HCT116 (cell line): ENCODE measurements at places on chromosomes 1 and 21.

DNA sequence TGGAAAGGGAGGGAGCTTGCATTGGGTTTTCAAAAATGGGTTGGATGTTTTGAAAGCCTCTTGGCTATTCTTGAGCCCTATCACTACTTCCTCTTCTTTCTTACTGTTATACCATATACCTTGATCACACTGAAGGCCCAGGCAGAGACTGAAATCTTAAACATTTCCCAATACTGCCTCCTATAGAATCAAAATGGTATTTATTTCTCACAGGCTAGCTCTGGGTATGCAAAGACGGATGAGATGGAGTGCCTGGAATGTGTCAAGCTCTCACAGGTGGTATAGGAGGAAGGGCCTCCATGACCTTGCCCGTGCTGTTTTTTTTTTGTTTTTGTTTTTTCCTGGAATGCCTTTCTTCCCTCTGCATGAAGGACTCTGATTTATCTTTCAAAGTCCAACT, 268.4 kb upstream of the USP24 start:
- DNase-seq: no peak
- no peak overlapping the region for H3K4me3 ChIP-seq
- H3K27me3 ChIP-seq: no peaks in the 10 kb centered on the region
- no peak overlapping the region for H3K27ac ChIP-seq

DNA sequence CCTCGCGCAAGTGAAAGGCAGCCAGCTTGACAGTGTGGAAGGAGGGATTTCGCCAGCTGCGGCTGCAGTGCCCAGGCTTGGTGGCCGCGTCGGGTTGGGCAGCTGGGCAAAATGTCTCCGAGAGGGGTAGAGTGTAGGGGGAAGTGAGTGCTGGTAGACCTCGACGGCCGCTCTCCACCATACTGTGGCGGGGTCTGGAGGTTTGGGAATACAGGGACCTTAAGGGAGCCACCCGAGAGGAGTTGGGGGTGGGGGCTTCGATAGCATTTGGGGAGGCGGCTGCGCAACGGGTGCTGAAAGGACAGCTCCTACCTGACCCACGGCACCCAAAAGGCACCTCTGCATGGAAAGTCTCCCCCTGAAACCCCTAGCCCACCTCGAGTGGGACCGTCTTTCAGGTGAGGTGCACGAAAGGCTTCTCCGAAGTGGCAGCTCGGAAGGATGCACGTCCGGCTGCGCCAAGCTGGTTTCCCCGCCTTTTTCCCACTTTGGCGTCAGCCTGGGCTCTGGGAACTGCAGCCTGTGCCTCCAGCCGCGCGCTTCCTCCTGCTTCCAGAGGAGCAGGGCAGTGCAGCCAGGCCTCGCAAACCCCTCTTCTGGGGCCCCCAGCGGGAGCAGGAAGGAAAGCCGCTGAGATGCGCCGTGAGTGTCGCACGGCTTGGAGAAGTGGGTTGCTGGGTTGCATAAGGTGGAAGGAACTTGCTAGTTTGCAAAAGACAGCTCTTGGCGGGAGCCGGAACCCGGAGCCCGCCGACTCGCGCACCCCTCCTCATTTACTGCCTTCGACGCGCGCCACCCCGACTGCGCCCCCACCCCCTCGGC, 531 bp upstream of the HMGN2 start:
- peak overlapping the region; percentile 100 for H3K27ac ChIP-seq
- DNase-seq: peak; percentile 31
- H3K27me3 ChIP-seq: no peaks in the 10 kb centered on the region
- H3K4me1 ChIP-seq: peaks cover 39% of the 10 kb centered on the region

GRCh38 chr1:1299686-1300351, 7.9 kb downstream of the ACAP3 start:
- no peak for DNase-seq
- no peaks in the 10 kb centered on the region for H3K36me3 ChIP-seq
- H3K4me3 ChIP-seq: no peak overlapping the region
- H3K27ac ChIP-seq: no peak overlapping the region

GRCh38 chr1:239308701-239309333, 77.6 kb upstream of the CHRM3 start:
- no peak overlapping the region for H3K4me3 ChIP-seq
- no peak overlapping the region for H3K27ac ChIP-seq

DNA sequence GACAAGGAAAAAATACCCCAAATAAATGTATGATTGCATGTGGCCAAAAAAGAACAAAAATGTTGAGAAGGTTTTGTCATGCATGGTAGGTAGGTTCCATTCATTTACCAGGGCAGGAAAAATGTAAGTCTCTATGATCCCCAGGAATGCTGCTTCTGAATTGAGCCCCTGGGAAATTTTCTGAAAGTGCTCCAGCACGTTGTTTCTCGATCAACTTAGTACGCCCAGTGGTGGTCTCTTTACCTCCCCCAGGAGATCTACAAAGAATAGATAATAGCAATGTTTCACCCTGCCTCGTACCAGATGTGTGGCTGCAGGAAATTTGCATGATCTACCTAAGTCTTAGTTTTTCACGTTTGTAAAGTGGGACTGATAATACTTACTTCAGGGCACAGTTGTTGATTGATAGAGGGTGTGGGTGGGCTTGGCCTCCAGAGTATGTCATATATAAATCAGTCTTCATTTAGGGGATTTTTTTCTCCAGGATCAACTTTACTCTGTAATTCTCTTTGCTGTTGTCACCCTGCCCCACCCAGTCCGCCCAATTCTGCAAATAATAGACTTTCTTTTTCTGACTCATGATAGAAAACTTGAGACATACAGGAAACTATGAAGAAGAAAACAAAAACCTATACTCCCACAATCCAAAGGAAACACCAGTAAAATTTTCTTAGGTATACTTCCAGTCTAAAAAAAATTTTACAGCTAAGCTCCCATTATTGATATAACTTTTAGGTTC, 462.0 kb upstream of the RUNX1 start:
- H3K4me1 ChIP-seq: no peaks in the 10 kb centered on the region
- H3K36me3 ChIP-seq: no peaks in the 10 kb centered on the region
- no peak overlapping the region for H3K4me3 ChIP-seq
- H3K27me3 ChIP-seq: no peaks in the 10 kb centered on the region
- DNase-seq: no peak
- H3K27ac ChIP-seq: no peak overlapping the region

- H3K4me3 ChIP-seq: no peak overlapping the region
- H3K27me3 ChIP-seq: peaks cover 19% of the 10 kb centered on the region
- no peak overlapping the region for H3K27ac ChIP-seq
- no peak for DNase-seq
- peaks cover 4% of the 10 kb centered on the region; the same call in 1 of the 2 replicates for H3K4me1 ChIP-seq
Measured at GRCh38 chr21:45713613-45714012, 70.1 kb downstream of the PCBP3 start.

DNA sequence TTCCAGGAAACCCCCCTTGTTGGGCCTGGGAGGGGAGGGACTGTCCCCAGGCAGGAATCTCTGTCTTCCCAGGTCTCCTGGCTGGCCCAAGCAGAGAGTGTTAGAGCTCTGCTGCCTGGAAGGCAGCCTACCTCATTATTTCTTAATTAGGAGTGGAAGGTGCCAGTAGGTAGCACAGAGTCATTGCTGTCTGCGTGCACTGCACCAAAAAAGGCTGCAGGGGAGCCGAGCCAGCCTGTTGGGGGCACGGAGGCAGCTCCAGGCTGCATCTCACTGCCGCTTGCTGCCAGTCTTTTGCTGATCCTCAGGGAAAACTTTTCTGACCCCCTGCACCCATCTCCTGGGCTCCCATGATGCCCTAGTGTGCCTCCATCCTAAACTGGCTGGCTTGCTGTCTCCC, 58.1 kb downstream of the LRRN2 start:
- H3K27ac ChIP-seq: no peak overlapping the region
- no peak overlapping the region for H3K4me3 ChIP-seq
- H3K27me3 ChIP-seq: no peaks in the 10 kb centered on the region

- H3K27me3 ChIP-seq: no peaks in the 10 kb centered on the region
- no peak overlapping the region for H3K27ac ChIP-seq
- no peak for DNase-seq
- H3K36me3 ChIP-seq: no peaks in the 10 kb centered on the region
- H3K4me1 ChIP-seq: no peaks in the 10 kb centered on the region
Measured at GRCh38 chr1:15004396-15004795, 149.2 kb upstream of the TMEM51 start.

- no peak overlapping the region for H3K27ac ChIP-seq
- H3K4me3 ChIP-seq: no peak overlapping the region
- H3K4me1 ChIP-seq: no peaks in the 10 kb centered on the region
- H3K36me3 ChIP-seq: no peaks in the 10 kb centered on the region
Measured at GRCh38 chr21:32141318-32141633, 137.6 kb downstream of the MIS18A start.

DNA sequence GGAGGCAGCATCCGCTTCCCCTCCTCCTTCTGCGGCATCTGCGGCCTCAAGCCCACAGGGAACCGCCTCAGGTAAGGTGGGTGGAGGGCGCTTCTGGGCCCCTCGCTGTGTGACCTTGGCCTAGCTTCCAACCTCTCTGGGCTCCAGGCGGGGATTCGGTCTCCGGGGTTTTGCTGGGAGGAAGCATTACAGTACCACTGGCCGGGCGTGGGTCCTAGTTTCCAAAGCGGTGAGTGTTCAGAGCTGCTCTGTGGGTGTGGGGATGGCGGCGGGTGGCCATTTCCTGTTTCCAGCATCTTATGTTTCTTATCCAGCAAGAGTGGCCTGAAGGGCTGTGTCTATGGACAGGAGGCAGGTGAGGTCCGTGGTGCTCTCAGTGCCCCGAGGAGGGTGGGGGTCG, 11.6 kb downstream of the FAAH start:
- no peak for DNase-seq
- no peaks in the 10 kb centered on the region for H3K27me3 ChIP-seq
- 0 out of 2 replicates have a peak, but pooled peaks cover 4% of the 10 kb centered on the region for H3K36me3 ChIP-seq
- no peak overlapping the region for H3K27ac ChIP-seq

DNA sequence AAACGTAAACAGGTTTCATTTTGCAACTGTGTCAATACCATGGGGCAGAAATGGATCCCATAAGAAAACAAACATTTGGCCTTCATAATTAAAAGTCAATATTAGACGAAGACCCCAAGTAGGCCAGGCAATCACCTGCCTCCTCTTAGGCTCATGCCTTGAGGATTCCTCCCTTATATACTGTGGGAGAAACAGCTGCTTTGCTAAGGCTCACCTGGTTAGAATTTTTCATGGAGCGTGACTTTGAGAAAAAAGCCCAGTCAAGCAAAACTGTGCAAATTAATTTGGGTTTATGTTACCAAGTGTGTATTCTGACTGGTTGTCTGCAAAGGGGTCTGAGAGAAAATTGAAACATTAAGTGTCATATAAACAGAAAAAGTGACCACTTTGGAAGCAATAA, 605.3 kb upstream of the USP24 start:
- H3K36me3 ChIP-seq: no peaks in the 10 kb centered on the region
- no peaks in the 10 kb centered on the region for H3K4me1 ChIP-seq
- no peak overlapping the region for H3K27ac ChIP-seq
- no peak for DNase-seq
- no peak overlapping the region for H3K4me3 ChIP-seq

- no peak overlapping the region for H3K4me3 ChIP-seq
- no peaks in the 10 kb centered on the region for H3K27me3 ChIP-seq
- H3K36me3 ChIP-seq: no peaks in the 10 kb centered on the region
- no peak overlapping the region for H3K27ac ChIP-seq
Measured at GRCh38 chr1:184664661-184665060, 90.0 kb downstream of the EDEM3 start.

DNA sequence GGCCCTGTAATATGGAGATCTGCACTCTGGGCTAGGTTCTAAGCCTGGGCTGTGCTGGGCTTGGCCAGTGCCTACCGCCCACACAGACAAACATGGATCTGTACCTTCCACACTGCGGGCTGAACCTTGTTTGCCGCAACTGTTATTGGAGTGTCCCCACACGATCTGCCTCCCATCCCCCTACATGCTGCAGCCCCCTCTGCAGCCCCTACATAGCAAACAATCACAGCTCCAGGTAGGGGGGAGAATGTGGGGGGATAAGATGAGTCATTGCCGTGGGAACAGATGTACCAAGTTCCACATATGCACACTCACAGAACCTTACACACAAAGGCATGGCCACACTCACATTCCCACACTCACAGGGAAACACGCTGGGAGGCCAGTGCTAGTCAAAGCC, 2.1 kb upstream of the HCRTR1 start:
- H3K4me3 ChIP-seq: no peak overlapping the region
- H3K4me1 ChIP-seq: no peaks in the 10 kb centered on the region
- H3K27ac ChIP-seq: no peak overlapping the region
- no peaks in the 10 kb centered on the region for H3K27me3 ChIP-seq

DNA sequence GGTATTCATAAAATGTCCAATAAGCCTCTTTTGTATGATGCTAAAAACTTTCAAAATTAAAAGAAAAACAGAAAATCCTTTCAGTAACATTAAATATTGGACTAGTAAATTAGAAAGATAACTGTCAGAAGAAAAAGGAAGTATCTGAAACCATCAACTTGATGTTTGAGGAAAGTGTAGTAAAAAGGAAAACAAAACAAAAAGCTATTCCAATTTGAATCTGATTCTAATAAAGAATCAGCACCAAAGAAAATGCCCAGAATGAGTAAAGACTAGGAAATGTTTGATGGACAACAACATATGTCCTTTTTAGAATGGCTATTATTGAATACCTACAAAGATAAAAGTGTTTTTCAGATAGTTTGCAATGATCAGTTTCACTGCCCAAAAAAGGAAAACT, 79.9 kb upstream of the RBM34 start:
- H3K36me3 ChIP-seq: peaks cover 5% of the 10 kb centered on the region; the same call in 1 of the 2 replicates
- no peaks in the 10 kb centered on the region for H3K4me1 ChIP-seq
- no peaks in the 10 kb centered on the region for H3K27me3 ChIP-seq
- no peak for DNase-seq
- no peak overlapping the region for H3K4me3 ChIP-seq

GRCh38 chr1:41588334-41588875, 103.9 kb upstream of the EDN2 start:
- no peaks in the 10 kb centered on the region for H3K36me3 ChIP-seq
- H3K27me3 ChIP-seq: no peaks in the 10 kb centered on the region
- H3K4me1 ChIP-seq: no peaks in the 10 kb centered on the region
- DNase-seq: no peak
- H3K27ac ChIP-seq: no peak overlapping the region

- no peaks in the 10 kb centered on the region for H3K4me1 ChIP-seq
- H3K4me3 ChIP-seq: no peak overlapping the region
- H3K27ac ChIP-seq: no peak overlapping the region
- H3K36me3 ChIP-seq: no peaks in the 10 kb centered on the region
- DNase-seq: no peak
Measured at GRCh38 chr1:168708698-168709404, 20.2 kb downstream of the DPT start.

GRCh38 chr21:42755766-42756579, 102.6 kb downstream of the PDE9A start:
- H3K36me3 ChIP-seq: no peaks in the 10 kb centered on the region
- no peaks in the 10 kb centered on the region for H3K4me1 ChIP-seq
- no peaks in the 10 kb centered on the region for H3K27me3 ChIP-seq
- DNase-seq: no peak
- no peak overlapping the region for H3K4me3 ChIP-seq
- H3K27ac ChIP-seq: no peak overlapping the region

DNA sequence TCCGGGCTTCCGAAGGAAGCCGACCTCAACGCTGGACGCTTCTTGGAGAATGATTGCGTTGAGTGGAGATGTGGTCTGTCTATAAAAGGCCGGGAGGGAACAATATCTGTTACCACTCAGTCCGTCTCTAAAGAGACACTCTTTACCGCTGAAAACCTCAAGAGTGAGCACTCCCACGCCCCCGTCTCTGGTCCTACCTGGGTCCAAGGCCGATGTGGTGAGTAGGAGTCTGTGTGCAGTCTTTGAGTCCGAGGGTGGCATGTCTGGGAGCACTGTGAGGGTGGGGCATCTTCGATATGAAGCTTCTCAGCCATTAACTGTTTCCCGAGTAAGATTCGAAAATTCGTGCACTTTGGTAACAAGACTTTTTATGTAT, 576 bp downstream of the ZFP69 start:
- H3K27ac ChIP-seq: no peak overlapping the region
- H3K4me3 ChIP-seq: no peak overlapping the region
- no peak for DNase-seq
- no peaks in the 10 kb centered on the region for H3K27me3 ChIP-seq
